ENCODE measurements at places on chromosomes 1 and 21.

- peak; percentile 31 for DNase-seq
These were observed 6.2 kb upstream of the KCNK2 start for GRCh38 chr1:215076322-215076721.

DNA sequence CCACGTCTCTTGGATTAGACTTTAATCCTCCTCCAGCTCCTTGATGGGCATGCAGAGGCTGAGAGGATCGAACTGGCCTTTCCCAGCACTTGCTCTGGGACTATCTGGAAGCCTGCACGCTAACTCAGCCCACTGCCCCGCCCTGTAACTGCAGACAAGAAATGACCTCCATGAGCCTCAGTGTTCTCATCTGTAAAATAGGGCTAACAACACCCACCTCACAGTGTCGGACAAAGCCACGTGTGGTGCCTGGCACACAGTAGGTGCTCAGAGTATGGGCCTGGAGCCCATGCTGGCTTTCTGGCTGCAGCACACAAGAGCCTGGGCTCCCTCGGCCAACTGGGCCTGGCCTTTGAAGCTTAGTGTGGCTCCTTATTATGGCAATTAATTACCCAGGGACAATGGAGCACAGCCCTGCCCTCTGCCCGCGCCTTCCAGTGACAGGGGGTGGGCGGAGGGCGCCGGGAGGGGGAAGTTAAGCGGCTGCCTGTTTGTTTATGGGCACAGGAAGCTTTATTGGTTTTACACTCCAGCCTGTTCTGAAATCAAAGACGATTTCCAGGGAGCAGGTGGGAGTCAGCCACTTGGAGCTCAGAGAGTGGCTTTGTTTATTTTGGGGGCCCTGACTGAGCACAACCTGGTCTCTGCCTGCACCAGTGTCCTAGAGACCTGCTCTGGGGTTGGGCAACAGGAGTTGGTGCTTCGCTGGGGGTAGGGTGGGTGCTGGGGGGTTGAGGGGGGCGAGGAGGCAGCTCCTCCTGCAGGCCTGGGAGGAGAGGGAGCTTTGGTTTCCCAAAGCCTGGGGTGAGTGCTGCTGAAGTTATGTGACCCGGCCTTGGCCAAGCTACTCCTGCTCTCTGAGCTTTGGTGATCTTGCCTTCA, 31.0 kb downstream of the PAX7 start:
- DNase-seq = no peak

DNA sequence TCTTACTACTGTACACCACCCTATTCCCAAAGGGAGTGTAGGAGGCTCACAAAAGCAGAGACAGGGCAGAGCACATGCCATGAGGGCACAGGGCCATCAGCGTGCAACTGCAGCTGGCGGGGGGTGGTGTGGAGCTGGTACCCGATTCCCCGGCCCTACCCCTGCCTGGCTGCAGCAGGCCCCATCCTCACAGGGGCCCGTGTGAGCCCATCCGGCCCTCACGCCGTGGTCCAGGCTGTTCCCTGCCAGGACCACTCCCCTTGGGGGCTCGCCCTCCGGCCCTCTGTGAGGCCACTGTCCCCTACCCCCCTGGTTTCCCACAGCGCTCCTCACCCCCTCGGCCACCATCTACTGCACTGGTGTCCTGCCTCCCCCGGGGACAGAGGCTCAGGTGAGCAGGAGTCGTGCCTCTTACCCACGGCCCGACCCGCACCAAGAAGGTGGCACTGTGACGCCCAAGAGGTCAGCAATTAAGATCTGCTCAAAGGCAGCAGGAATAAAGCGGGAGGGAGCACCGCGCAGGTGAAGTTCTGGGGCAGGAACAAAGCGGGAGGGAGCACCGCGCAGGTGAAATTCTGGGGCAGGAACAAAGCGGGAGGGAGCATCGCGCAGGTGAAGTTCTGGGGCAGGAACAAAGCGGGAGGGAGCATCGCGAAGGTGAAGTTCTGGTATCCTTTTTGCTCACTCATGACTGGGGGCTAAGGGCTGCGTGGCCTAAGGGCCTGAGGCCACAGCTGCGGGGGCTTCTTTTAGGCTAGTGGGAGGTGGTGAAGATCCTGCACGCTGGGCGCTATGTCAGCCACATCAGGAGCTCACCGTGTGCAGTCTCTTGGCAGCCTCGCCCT, 3.9 kb downstream of the POFUT2 start:
- no peak for DNase-seq

GRCh38 chr1:162182090-162182489, 112.6 kb downstream of the NOS1AP start:
- DNase-seq = no peak

GRCh38 chr1:4393191-4393590, 261.2 kb upstream of the AJAP1 start:
- DNase-seq = no peak

DNA sequence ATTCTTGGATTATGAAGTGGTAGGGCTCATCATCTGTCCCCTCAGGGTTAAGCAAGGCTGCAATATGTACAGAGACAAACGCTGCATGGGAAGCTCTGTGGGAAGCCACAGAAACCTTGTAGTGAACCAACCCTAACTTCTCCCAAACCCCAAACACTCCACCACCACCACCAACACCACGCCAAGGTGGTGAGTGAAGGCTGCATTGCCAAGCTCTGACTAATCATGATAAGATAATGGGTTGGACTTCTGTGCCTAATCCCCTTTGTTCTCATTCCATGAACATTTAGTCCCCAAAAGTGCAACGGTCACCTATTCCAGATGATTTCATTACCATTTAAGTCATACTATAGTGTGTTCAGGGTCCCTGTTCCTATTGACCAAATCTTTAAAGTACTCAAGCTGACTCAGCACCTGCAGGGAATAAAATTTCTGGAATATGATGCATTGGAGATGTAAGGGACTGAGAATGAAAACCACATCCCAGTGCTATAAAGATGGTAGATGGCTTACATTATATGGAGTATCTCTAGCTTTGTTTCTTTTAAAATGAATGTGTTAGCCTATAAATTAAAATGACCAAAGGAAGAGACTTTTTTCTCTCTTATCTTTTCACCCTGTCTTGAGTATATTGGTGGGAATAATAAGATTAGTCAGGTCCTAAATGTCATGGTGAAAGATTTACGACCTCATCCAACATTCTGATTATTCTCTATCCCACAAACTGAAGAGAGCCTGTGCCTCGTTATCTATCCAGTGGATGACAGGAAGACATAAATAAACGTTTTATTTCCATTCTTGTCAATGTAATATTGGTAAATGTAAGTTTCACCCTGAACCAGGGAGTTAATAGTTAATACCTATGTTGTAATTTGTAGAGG, 22.6 kb upstream of the PLD5 start:
- DNase-seq = no peak

- DNase-seq = peak; percentile 99
These were observed 13.4 kb downstream of the PLEKHO1 start for GRCh38 chr1:150162862-150163706.

DNA sequence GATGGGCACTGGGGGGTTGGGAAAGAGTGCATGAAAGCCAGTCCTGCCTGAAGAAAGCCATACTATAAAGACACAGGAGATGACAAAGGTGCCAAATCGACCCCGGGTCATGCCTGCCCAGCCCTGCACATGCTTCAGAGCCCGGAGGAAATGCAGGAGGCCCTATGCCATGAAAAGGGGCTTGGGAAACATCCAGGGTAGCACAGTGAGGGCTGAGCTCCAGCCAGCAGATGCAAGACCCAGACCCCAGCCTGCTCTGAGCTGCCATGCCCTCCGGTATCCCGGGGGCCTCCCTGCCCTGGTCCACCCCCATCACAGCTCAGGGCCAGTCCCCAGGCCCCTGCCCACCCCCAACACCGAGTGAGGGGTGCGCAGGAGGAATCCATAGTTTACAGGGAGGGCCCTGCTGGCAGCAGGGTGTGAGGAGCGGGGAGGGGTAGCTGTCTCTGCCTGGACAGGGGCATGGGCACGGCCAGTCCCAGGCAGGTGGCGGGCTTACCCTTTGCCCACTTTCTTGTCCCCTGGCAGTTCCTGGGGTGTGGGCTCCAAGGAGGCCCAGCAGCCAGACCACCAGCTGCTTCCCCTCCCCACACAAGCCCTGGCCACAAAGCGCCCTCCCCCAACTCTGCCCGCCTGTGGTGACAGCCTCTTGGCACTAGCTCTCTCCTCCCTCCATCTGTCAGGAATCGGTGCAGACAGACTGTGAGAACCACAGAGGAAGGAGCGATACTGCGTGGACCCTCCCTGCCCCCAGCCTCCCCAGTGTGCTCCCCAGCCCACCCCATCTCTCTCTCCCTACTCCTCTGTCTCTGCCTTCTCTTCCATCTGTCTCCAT, 16.8 kb downstream of the LRP8 start:
- DNase-seq = no peak

DNA sequence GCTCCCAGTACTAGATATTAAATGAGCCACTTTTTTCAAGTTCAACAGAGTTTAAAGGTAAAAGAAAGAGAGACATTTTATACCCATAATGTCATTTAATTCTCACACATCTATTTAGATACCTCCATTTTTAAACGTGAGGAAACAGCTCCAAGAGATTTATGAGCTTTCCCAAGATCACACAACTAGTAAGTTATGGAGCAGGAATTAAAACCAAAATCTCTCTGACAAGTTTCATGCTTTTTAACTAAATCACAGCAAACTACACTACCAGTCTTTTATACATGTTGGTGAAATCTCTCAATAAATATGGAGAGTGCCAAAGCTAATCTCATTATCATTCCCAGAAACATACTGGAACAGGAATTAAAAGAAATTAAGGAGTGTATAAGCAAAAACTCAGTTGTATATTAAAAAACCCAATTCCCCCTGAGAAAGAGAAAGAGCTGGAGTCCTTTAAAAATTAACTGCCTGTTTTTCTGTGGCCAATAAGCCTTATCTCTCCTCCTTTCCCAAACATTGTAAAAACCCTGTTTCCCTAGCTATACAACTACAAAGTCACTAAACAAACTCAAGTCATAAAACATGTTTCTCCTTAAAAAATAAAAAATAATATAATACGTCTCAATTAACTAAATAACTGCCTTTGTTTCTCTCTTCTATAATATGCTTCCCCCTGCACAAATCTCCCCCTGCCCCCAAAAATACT, 26.7 kb upstream of the THEM4 start:
- DNase-seq = no peak

All from HFF-Myc (cell line).